ENCODE measurements at places on chromosomes 7 and 10. TPM values are rescaled to one million over a fixed set of nuclear protein-coding genes. Genes with fewer than 3 reads are reported as not detected.

Gene WNT8B
- not detected for total RNA-seq

Gene EPO
- total RNA-seq: not detected

- peaks cover 3% of the 10 kb centered on the region for H3K36me3 ChIP-seq
- H3K27me3 ChIP-seq: no peaks in the 10 kb centered on the region
- peaks cover 24% of the 10 kb centered on the region for H3K4me1 ChIP-seq
- no peak overlapping the region for H3K27ac ChIP-seq
Observed at GRCh38 chr7:880450-880849, 4.1 kb downstream of the GET4 start.

Gene MEST
- total RNA-seq: 367 TPM

DNA sequence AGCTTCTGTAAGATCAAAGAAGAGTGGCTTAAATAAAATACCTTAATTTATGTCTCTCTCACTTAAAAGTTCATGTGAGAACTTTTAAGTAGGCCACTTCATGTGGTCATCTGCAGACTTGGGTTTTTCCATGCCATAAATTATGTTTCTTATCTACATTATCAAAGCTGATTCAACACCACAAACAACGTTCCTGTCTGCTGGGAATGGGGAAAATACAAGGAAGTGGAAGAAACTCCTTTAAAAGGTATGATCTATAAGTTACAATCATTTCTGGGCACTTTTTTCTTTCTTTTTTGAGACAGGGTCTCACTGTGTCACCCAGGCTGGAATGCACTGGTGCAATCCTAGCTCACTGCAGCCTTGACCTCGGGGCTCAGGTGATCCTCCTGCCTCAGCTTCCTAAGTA is 16.9 kb upstream of the OTUD1 start:
- no peak for DNase-seq
- H3K4me3 ChIP-seq: no peak overlapping the region
- H3K36me3 ChIP-seq: no peaks in the 10 kb centered on the region
- H3K27ac ChIP-seq: no peak overlapping the region
- H3K4me1 ChIP-seq: no peaks in the 10 kb centered on the region

GRCh38 chr10:109207361-109207760 is 716.0 kb downstream of the XPNPEP1 start:
- H3K4me1 ChIP-seq: no peaks in the 10 kb centered on the region
- no peak overlapping the region for H3K27ac ChIP-seq
- no peak overlapping the region for H3K4me3 ChIP-seq
- H3K27me3 ChIP-seq: no peaks in the 10 kb centered on the region
- no peak for DNase-seq
- no peaks in the 10 kb centered on the region for H3K36me3 ChIP-seq

DNA sequence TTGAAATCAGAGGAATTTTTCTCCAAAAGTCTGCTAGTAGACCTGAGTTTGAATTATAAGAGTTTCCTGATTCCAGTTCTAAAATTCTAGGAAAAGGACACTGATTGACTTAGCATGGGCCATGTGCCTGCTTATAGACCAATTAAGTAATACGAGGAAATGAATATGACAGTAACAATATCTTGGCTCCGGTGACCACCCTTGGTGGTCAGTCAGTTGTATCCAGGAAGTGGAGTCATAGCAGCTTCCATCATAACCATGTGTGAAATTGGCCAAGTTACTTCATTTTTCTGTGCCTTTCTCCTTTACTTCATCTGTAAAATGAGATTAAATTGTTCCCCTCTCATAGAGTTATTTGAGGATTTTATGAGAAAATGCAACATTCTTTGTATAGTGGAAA is 66.9 kb downstream of the MTPAP start:
- H3K4me3 ChIP-seq: no peak overlapping the region
- DNase-seq: no peak
- no peak overlapping the region for H3K27ac ChIP-seq
- H3K27me3 ChIP-seq: peaks cover 15% of the 10 kb centered on the region
- no peaks in the 10 kb centered on the region for H3K36me3 ChIP-seq
- no peaks in the 10 kb centered on the region for H3K4me1 ChIP-seq

Gene HEPACAM2
- total RNA-seq: not detected

GRCh38 chr7:27101957-27102580 is 414 bp downstream of the HOXA2 start:
- H3K27me3 ChIP-seq: peaks cover 98% of the 10 kb centered on the region
- DNase-seq: peak; percentile 46
- peaks cover 18% of the 10 kb centered on the region for H3K4me1 ChIP-seq
- H3K36me3 ChIP-seq: peaks cover 3% of the 10 kb centered on the region
- no peak overlapping the region for H3K27ac ChIP-seq
- no peak overlapping the region for H3K4me3 ChIP-seq

Gene ZNF212
- 13.0 TPM for total RNA-seq

DNA sequence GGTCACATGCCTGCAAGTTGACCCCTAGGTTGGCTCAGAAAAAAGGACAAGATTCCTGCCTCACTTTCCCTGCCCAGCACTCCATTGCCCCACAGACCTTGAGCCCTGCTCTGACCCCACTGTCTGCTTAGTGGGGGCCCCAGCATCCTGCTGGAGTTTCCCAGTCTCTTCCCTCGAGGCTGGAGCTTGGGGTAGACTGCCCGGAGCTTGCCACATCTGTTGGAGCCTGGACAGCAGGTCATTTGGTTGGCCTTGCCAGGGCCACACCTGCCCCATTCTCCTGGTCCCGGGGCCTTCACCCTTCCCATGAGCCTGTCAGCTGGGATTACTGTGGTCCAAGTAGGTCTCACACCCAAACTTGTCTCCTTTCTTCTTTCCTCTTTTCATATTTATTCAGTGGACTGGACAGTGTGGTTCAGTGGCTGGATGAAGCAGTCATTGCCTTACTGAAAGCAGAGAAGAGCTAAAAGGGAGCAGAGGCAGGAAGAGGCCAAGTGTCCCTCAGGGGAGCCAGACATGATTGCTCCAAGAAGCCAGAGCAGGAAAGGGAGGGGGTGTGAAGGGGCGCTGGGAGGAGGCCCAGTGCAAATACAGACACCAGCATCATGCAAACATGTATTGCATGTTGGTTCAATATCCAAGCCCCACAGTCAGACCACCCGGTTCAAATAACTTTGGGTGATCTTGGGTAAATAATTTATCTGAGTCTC is 56.2 kb upstream of the CACUL1 start:
- H3K4me1 ChIP-seq: no peaks in the 10 kb centered on the region
- no peak for DNase-seq
- no peak overlapping the region for H3K4me3 ChIP-seq
- no peaks in the 10 kb centered on the region for H3K36me3 ChIP-seq

Gene PLAU
- total RNA-seq: 112 TPM

DNA sequence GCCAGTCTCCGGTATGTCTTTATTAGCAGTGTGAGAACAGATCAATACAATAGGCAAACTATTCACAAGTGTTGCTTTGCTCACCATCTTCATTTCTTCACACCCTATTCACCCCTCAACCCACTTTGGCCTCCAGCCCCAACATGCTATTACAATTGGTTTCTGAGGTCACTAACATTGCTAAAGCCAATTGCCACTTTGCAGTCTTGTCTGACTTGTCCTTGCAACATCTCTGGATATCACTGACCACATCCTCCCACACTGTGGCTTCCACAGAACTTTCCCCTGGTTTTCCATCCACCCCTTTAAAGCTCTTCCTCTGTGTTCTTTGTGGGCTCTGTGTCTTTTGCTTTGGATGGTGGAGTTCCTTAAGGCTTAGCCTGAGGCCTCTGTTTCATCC is 5.2 kb upstream of the APBB1IP start:
- DNase-seq: no peak
- no peak overlapping the region for H3K27ac ChIP-seq
- no peaks in the 10 kb centered on the region for H3K36me3 ChIP-seq
- no peak overlapping the region for H3K4me3 ChIP-seq
- no peaks in the 10 kb centered on the region for H3K4me1 ChIP-seq
- H3K27me3 ChIP-seq: peaks cover 4% of the 10 kb centered on the region

GRCh38 chr10:130963786-130964522 is 347.6 kb downstream of the TCERG1L start:
- peak; percentile 83 for DNase-seq
- no peak overlapping the region for H3K4me3 ChIP-seq
- H3K4me1 ChIP-seq: no peaks in the 10 kb centered on the region
- H3K27ac ChIP-seq: no peak overlapping the region
- H3K27me3 ChIP-seq: no peaks in the 10 kb centered on the region

- H3K4me3 ChIP-seq: no peak overlapping the region
- no peak for DNase-seq
- H3K4me1 ChIP-seq: peaks cover 9% of the 10 kb centered on the region
- no peaks in the 10 kb centered on the region for H3K36me3 ChIP-seq
- H3K27me3 ChIP-seq: peaks cover 4% of the 10 kb centered on the region
Observed at GRCh38 chr7:151449990-151450389, 10.0 kb upstream of the CRYGN start.
